Stimulated activated CD8-positive, alpha-beta memory T cell treated with anti-CD3 and anti-CD28 coated beads, Interleukin-7, amount 100 ng/mL, for 24 hours (primary cell): ENCODE measurements at places on chromosomes 2 and 18.

- no peak for DNase-seq
Measured at GRCh38 chr18:12867441-12868123, 16.5 kb downstream of the PTPN2 start.

- no peak for DNase-seq
Measured at GRCh38 chr2:177694348-177694747, 301.8 kb downstream of the AGPS start.

GRCh38 chr2:47300609-47301276, 102.2 kb upstream of the MSH2 start:
- no peak for DNase-seq

DNA sequence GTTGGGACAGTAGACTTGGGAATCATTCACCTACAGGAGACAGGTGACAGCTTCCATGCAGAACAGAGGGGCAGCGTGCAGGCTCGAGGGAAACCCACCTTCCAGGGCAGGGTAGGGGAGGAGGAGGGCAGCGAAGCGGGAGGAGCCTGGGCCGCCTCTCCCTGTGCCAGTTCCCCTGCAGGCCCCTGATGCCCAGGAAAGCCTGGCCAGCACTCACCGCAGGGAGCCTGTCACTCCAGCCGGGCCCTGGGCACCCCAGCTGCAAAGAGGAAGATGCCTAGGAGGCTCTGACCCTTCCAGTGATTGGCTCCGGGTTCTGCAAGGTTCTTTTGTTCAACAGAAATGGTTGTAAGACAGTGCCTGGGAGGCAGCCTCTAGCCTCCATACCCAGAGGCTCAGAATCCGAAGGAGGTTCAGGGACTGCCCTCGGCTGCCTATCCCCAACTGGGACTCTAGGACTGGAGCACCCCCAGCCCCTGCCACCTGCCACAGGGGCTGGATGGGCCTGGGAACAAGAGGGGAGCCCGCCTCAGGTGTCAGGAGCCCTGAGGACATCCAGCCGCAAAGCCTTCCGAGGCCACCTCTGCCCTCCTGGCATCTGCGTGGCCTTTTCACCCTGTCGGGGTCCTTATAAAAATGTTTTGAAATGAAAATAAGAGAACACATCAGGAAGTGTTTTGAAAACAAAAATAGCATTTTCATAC, 103.2 kb downstream of the PTGR3 start:
- no peak for DNase-seq

GRCh38 chr2:179051250-179051649, 1.3 kb upstream of the CCDC141 start:
- DNase-seq, result no peak

DNA sequence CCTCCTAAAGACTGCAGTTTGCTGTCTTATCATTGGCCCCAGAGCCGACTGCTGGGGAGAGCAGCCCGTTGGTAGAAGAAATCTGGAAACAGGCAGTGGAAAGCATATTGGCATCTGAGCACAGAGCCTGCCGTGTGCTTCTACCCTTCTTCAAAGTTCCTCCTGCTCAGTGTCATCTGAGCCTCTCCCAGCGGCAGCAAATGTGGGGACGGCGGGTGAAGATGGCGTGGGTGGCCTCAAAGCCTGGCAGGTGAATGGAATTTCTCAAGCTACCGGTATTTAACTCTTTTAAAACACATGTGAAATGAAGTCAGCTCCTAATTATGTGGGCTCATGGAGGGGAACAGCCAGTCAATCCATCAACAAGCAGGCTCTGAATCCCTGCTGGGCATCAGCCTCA, 181.6 kb upstream of the PXDN start:
- no peak for DNase-seq

GRCh38 chr2:191228861-191229260, 16.3 kb upstream of the MYO1B start:
- no peak for DNase-seq

- DNase-seq, result no peak
Measured at GRCh38 chr2:63163161-63163820, 112.7 kb downstream of the OTX1 start.

DNA sequence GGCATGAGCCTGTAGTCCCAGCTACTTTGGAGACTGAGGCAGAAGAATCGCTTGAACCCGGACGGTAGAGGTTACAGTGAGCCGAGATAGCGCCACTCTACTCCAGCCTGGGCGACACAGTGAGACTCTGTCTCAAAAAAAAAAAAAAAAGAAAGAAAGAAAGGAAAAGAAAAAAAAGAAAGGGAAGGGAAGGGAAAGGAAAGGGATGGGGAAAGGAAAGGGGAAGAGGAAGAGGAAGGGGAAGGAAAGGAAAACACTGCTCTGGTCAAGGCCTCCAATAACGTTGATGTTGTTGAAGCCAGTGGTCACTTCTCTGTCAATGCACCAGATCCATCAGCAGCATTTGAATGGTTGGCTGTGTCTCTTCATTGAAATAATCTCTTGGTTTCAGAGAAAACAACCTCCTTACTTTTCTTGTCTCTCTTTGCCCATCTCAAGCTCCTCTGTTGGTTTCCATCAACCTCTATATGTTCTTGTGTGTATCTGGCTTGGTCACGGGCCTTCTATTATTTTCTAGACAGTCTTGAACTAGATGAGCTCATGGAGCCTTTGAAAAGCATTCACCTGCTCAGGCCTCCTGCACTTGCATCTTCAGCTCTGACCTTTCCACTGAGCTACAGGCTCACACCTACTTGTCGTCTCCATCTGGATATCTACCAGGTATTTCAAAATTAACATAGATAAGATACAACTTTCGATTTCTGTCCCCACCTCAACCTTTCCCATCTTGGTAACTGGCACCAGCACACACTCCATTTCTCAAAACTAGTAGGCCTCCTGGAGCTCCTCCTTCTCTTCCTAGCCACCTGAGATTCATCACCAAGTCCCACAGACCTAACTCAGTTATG, 69.4 kb upstream of the LAPTM4A start:
- no peak for DNase-seq

- DNase-seq, result no peak
Measured at GRCh38 chr2:430291-431040, 142.6 kb upstream of the ALKAL2 start.

GRCh38 chr2:15201009-15201408, 360.1 kb downstream of the NBAS start:
- DNase-seq, result no peak

DNA sequence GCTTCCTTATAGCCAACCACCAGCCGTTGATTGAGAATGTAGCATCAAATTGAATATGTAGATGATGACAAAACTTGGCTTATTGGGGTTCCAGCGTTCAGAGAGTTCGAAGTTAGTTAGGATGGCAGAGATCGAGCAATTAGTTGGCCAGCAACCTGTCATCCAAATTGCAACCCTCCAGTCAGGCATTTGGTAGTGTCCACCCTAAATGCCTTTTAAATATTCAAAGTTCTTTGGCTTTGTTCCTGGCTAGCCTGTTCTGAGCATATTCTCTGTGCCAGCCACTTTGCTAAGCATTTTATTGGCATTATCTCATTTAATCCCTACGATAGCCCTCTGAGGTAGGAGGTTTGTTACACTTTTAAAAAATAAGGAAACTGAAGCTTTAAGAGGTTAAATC, 342.8 kb downstream of the SETBP1 start:
- no peak for DNase-seq

GRCh38 chr18:59837586-59837985, 62.2 kb upstream of the PMAIP1 start:
- DNase-seq, result peak; percentile 4

- DNase-seq, result no peak
Measured at GRCh38 chr2:8232871-8233270, 449.0 kb upstream of the ID2 start.

DNA sequence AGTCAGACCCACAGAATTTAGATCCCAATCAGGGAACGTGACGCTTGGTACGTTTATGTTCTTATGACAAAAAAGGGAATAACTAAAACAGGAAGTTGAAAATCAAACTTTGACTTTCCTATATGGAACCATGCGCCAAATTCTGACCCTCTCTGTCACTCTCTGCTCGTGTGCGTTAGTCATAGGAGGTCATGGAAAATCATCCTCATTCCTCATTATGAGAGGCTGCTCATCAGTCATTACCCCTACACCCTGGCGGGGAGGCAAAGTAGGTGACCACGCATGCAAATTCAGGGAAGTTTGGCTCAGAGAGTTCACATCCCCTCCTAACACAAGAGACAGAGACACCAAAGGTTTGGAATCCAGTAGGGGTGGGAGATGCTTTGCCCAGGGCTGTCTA, 15.5 kb downstream of the IL1F10 start:
- DNase-seq, result no peak

DNA sequence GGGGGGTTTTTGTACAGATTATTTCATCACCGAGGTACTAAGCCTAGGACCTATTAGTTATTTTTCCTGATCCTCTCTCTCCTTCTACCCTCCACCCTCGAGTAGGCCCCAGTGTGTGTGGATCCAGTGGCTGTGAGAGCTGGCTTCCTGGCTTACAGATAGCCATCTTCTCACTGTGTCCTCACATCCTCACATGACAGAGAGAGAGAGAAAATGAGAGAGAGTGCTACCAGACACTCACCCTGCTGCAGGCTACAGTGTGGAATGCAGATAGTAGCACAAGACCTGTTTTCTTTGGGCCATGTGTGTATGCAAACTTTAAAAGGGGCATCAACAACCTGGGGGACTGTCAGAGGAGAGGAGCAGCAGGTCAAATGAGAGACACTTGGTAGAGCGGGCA, 9.5 kb downstream of the KCNK3 start:
- DNase-seq, result no peak

DNA sequence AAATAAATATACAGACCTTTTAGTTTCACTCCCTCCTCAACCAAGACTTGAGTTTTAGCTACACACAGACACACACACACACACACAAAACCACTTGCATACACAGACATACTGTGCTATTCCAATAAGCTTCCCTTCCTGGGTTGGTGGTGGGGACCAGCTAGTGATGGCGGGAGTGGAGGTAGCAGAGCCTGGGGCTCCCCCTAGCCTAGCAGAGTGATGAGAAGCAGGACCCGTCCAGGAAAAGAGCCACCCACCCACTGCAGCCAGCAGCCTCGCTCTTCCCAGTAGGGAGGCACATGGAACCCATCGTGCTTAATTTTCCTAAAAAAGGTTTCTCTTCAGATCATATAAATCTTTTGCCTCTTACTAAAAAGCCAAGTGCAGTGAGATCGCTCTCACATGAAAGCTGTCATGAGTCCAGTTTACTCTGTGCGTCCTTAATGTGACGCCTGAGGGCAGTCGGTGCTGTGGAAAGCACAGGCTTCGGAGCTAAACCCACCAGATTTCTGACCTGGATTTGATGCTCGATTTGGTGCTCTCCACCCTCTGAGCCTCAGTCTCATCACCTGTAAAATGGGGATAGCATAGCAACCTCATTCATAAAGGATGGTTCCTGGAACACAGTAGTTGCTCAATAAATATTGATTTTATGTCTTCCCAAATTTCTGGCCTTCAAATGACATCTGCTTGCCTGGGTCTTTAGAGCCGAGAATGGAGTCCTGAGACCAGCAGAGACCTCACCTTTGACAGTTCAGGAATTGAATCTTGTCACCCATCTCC, 60.1 kb upstream of the YWHAQ start:
- no peak for DNase-seq

- DNase-seq, result no peak
Measured at GRCh38 chr2:7020939-7021470, 103.8 kb downstream of the RNF144A start.

- DNase-seq, result no peak
Measured at GRCh38 chr18:64747803-64748202, 598.9 kb upstream of the LINC00305 start.

GRCh38 chr18:76619261-76619620, 124.2 kb upstream of the ZNF516 start:
- no peak for DNase-seq

DNA sequence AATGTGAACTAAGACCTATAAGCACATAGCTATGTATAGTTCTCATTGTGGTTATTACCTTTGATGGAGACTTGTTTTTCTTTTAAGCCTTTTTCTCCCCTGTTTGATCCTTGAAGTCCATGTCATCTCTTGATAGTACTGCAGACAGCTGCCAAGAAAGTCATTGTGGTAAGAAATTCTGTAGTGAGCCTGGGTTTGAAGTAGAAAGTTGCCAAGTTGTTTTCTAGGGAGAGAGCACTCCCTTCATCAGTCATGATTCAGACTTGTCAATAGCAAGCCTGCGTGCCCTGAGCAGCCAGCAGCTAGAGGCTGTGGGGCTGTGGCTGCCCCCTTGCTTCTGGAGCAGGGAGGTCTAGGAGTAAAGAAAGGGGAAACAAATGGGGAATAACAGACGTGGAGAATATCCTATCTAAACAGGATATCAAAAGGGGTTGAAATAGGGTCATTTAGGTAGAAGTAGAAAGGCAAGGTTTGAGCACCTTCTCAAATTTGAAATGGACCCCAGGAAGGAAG, 8.4 kb downstream of the SP5 start:
- no peak for DNase-seq

DNA sequence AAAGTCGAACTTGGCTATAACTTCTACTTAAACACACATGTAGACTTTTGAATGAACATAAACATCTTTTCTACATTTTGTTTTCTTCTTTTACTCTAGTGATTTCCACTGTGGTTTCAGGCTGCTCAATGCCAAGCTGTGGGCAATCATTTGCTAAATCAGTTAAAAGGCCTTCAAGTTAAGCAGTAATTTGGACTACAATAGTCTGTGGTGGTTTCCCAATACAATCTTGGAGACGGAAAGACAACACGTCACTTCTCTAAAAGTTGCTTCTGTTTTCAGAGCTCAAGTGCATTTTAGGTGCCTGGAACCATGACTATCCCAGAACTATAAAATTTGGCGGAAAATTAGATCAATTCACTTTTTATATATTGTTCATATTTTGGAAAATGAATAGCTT, 69.4 kb downstream of the TXNL1 start:
- DNase-seq, result no peak

GRCh38 chr2:54073796-54074195, 41.6 kb upstream of the ACYP2 start:
- DNase-seq, result no peak

GRCh38 chr2:152718909-152719645, 657 bp downstream of the ARL6IP6 start:
- no peak for DNase-seq

DNA sequence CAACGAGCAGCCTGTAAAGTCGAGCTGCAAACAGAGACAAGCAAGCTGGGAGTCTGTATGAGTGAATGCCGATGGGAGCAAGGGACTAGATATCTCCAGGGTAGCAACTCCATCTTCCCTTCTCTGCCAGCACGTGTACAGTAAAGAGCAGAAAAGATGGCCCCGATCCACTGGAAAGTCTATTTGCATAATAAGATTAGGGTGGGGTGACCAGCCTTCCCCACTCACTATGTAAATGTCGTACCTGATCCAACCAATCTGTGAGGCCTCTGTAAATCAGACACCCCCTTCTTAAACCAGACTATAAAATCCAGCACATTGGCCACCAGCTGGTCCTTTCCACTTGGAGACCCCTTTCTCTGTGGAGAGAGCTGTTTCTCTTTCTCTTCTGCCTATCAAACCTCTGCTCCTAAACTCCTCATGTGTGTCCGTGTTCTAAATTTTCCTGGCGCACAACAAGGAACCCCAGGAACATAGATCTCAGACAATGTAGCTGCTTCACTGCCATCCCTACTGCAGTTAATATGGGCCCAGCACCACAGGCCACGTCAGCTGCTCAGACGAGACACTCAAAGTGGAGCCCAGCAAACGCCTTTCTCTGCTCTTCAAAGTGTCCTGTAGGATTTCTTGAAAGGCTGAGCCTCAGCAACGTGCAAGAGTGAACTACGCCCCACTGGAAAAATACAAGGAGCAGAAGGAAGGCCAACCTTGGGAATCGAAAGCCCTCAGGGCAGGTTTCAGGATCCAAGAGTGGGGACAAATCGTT, 26.1 kb downstream of the DIPK1C start:
- no peak for DNase-seq

GRCh38 chr2:207883002-207883780, 113.5 kb upstream of the FZD5 start:
- no peak for DNase-seq
